T-helper 17 cell (primary cell): ENCODE measurements at places on chromosomes 7 and 10.

GRCh38 chr10:68208424-68209042 lies 23.4 kb downstream of the ATOH7 start:
- no peak for DNase-seq

GRCh38 chr10:24912215-24912614 lies 40.2 kb downstream of the PRTFDC1 start:
- DNase-seq = no peak

DNA sequence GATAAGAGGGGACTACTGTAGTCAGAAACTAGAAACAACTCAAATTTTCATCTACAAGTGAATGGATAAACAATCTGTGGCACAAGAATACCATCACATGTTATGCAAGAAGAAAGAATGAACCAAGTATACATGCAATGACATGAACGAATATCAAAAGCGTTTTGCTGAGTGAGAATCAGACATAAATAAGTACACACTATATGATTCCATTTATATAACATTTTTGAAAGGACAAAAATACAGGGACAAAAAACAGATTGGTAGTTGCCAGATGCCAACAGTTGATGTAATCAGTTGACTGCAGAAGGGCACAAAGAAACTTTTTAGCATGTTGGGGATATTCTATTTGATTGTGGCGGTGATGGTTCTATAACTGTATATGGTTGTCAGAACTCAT lies 33.6 kb downstream of the CTNNA3 start:
- no peak for DNase-seq

DNA sequence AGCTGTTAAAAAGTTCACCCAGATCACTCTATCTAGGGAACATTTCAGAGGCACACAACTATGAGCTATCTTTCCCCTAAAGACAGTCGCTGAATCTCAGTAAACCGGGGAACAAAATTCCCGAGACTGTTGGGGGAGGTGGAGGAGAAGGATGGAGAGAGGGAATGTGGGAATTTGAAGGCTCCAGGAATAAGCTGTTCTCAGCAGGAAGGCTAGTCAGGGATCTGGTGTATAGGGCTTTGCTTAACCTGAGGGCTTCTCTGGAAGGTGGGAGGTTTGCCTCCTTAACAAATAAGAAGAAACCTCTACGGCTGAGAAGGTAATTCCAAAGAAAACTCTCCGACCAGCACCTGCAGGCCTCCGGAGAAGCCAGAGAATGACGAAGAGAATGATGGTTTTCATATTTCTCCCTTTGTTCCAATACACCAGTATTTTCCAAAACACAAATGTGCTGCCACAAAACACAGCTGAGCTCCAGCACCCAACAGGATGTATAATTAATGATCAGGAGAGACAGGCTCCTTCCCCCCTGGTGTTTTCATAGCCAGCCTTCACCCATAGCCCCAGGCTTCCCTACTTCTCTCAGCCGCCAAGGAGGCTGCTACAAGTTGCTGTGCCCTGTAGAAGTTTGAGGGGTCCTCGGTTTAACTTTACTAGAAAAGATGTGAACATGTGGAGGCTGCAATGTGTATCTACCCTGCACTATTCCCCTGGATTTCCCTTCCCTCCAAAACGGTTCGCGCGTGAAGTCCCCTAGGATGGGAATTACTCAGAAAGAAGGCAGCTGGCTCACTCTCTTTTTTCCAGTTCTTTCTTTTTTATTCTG lies 2.0 kb downstream of the KCNMA1 start:
- no peak for DNase-seq

DNA sequence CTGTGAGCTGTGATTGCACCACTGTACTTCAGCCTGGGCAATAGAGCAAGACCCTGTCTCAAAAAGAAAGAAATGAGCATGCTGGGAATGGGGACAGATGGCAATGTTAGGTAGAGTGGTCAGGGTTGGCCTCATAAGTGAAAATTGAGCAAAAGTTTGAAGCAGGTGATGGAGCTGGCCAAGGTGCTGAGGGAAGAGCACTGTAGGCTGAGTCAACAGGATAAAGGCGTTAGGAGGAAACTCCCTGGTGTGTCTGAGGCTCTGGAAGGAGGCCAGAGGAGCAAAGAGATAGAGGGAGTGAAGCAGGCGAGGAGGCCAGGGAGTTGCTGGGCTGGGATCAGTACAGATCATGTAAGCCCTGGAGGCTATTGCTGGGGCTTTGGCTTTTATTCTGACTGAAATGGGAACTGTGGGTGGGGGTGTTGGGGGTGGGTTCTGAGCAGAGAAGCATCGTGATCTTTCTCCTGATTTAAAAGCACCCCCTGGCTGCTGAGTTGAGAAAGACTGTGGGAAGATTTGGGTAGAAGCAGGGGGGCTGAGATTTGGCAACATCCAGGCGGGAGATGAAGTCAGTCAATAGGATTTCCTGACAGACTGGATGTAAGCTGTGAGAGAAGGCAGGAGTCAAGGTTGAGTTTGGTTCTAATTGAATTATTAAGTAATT lies 52.5 kb upstream of the VKORC1L1 start:
- no peak for DNase-seq

DNA sequence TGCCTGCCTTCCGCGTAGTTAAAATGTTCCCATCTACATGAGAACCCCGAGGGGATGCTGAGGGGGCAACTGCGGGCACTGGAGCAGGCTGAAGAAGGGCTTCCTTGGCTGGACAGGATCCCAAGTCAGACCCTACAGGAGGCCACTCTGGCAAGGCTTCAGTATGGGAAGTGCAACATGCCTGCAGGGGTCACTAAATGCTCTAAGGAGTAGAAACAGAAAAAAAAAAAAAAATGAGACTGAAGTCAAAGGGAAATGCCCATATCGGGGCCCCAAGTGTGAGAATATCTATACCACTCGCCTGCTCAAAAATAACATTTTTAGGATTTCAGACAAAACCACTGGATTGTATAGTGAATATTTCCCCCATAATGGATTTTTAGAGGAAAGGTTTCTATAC lies 33.5 kb downstream of the FAM204A start:
- no peak for DNase-seq

- DNase-seq = no peak
Measured at GRCh38 chr10:71513540-71513853, 116.8 kb downstream of the CDH23 start.

DNA sequence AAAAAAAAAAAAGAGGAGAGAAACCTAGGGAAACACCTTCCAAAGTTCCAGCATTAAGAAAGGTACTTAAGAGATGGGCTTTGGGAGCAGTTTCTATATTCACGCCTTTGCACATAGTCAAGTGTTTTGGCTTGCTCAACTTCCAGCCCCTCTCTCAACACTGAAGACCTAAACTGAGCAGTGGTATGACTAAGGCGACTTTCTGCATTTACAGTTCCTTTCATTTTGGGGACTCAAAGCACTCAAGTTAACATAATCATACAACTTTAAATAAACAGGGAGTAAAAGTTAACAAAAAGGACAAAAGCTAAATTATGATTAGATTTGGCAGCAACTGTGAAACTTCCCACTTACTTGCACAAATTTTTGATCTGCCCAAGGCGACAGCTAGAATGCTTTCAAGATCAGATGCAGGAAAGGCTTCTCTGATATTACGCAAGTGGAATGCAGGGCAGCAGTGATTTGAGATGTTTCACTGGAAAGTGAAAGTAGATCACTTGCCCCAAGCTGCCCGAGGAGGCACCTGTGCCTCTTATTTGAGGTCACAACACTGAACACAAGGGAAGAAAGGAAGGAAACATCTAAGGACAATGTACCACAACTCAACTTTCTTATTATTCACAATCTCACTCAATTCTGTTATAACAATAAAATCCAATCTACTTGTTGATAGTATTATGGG lies 199.5 kb downstream of the SKAP2 start:
- DNase-seq = no peak

GRCh38 chr7:118079369-118079768 lies 104.6 kb upstream of the LSM8 start:
- no peak for DNase-seq

GRCh38 chr7:29329686-29330085 lies 135.1 kb downstream of the CHN2 start:
- DNase-seq = no peak

- DNase-seq = peak; percentile 13
Measured at GRCh38 chr7:29989257-29989995, at the start of gene SCRN1. TSS of gene SCRN1 (minus strand) at chr7:29989801. CDS start at chr7:29969067, 20,734 bp downstream.

GRCh38 chr7:21967598-21968003 lies 21.9 kb upstream of the CDCA7L start:
- no peak for DNase-seq

DNA sequence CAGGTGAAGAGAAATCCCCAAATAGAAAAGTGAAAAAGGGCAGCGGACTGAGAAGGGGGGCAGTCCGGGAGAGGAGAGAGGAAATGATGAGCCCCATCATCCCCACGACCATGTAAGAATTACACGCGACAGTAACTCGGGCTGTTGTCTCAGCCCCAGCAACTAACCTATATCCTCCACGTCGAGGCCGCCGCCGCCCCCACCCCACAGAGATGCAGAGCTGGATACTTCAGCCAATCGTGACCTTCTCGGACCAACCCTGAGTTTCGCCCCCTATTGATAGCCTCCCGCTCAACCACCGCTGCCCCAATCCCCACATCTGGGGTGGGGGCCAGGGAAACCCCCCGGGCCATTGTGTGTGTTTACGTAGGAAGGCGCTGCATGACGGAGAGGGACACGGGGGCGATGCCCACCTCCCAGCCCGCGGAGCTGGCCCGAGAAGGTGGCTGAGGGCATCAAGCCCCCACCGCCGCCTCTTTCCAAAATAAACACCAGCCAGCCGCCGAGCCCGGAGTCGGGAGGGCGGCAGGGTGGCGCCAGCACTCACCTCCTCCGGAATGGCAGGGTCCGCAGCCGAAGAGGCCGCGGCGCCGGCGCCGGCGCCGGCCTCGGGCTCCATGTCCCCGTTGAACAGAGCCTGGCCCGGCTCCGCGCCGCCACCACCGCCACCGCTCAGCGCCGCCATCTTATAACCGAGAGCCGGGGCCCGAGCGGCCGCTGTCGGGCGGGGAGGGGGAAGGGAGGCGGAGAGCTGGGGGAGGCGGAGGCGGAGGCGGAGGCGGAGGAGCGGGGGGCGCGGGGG lies 509 bp downstream of the BRAF start:
- DNase-seq = peak; percentile 71

- no peak for DNase-seq
Measured at GRCh38 chr7:158028971-158029370, 558.7 kb downstream of the PTPRN2 start.

DNA sequence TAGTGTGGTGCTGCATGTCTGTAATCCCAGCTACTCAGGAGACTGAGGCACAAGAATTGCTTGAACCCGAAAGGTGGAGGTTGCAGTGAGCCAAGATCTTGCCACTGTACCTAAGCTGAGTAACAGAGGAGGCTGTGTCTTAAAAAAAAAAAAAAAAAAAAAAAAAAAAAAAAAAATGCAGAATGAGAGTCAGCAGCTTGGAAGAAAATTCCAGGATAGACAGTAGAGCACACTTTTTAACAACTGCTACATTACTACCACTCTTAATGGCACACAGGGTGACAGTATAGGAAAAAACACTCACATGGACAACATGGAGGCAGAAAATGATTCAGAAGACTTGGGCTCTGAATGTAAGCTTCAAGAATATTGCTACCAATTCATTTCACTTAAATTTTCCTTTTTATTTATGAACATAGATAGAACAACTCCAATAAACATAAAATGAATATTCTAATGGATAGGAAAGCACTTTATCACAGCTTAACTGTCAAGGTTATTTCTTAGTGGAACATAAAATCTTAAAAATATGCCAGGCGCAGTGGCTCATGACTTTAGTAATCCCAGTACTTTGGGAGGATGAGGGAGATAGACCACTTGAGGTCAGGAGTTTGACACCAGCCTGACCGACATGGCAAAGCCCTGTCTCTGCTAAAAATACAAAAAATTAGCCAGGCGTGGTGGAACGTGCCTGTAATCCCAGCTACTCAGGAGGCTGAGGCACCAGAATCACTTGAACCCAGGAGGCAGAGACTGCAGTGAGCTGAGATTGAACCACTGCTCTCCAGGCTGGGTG lies 31.5 kb downstream of the CHCHD3 start:
- DNase-seq = no peak

GRCh38 chr10:114571316-114571999 lies 86.6 kb downstream of the ABLIM1 start:
- no peak for DNase-seq

- no peak for DNase-seq
Measured at GRCh38 chr7:92567460-92567859, 22.7 kb downstream of the FAM133B start.

GRCh38 chr10:128803790-128804189 lies 663.3 kb upstream of the MGMT start:
- DNase-seq = no peak

- no peak for DNase-seq
Measured at GRCh38 chr7:140036224-140036962, 26.4 kb downstream of the PARP12 start.
